ENCODE measurements at places on chromosomes 2 and 18. TPM values are rescaled to one million over a fixed set of nuclear protein-coding genes. Genes with fewer than 3 reads are reported as not detected.

The PRKAG3 gene
- not detected for total RNA-seq

The ESPNL gene
- not detected for total RNA-seq

DNA sequence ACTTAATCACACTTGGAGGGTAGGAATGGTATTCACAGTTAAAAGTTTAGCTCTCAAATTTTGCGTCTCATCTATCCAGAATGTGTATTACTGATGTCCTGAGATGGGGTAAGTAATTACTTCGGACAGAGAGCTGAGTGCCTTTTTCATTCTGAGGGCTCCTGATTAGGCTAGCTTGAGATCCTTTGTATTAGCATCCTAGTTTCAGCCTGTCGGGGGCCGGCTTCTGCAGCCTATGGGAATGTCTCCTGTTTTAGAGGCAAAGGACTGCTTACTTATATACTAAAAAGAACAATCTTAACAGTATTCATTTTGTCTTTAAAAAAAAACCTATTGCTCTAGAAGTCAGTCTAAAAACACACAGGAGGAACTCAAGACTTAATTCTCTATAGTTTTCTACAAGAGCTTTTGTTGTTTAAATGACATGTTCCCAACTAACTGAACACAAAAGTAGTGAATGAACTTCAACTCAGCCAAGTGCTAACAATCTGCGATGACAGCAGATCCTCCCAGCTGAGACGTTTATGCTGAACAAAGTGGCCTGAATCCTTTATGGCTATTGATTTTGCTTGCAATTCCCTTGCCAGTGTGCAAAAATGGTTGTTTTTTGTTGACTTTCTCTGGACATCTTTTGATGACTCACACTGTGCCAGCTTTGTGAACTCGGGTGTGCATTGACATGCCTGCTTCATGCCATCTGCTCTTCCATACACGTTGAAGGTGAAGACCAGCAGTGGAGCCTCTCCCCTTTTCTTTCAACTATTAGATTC, 118.7 kb downstream of the LYPD6B start:
- no peak for DNase-seq

The TRAK2 gene
- total RNA-seq: 56.9 TPM

- DNase-seq: no peak
These were observed 554.1 kb upstream of the SETBP1 start for GRCh38 chr18:44126598-44126997.

The ATOH8 gene
- total RNA-seq: 9.8 TPM

The EIF2AK2 gene
- total RNA-seq: 18.7 TPM

- peak; percentile 60 for DNase-seq
These were observed 178.2 kb downstream of the ANAPC1 start for GRCh38 chr2:111705711-111706336.

The GATA6 gene
- 127 TPM for total RNA-seq

- DNase-seq: no peak
These were observed 184.3 kb upstream of the HNRNPA3 start for GRCh38 chr2:177028296-177028695.

The GALR1 gene
- not detected for total RNA-seq

DNA sequence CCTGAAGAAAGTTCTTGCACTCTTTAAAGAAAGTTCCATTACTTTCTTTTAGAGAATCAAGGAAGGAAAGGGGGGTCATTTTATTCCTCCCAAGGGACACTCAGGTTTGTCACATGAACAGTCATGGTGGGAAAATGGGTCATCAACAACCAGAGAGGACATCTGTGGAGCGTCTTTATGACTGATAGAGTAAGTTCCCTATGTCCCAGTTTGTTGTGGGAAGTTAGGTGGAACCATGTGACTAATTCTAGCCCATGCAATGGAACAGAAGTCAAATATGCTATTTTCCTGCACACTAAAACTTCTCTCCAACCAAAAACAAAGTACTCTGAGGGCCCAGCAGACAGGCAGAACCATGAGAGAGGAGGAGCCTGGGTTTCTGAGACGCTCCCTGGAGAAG, 165.6 kb upstream of the SERTAD2 start:
- no peak for DNase-seq

The DCDC2C gene
- total RNA-seq: not detected

GRCh38 chr2:232287316-232287715, 91.2 kb upstream of the ALPP start:
- DNase-seq: no peak

GRCh38 chr2:218849721-218850120, 9.9 kb upstream of the WNT6 start:
- no peak for DNase-seq

DNA sequence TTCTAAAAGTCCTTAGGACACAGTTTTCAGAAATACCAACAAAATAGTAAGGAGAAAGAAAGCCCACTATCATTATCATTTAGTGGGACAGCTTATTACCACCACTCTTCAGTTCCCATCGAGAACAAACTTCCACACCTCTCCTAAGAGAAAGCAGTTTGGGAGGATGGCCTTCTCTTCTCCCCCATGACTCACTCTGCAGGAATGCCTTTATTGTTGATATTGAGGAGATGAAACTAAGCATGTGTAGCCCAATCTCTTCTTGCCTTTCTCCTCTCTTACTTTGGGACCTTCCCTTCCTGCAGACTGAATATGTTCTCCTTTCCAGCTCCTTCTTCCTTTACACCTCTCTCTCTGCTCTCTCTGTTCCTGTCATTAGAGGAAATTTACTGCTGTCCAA, 30.0 kb upstream of the ERMN start:
- DNase-seq: no peak

GRCh38 chr2:134319596-134320254, 65.9 kb downstream of the MGAT5 start:
- no peak for DNase-seq

The LRPPRC gene
- total RNA-seq: 47.6 TPM

The AAMP gene
- total RNA-seq: 151 TPM

DNA sequence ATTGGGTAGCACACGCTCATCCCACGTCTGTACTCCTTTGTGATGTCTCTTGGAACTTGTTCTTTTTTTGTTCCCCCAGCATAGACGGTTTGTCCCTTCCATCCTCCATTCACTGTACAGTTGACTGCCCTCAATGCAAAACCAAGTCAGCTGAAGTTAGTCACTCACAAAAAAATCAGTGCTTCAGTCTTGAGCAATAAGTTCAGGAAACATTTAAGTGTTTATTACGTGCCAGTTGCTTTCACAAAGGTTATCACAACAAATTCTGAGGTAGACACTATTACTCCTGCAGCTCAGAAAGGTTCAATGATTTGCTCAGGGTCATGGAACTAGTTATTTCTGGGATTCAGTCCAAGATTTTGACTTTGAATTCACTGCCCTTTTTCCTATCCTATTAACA, 102.2 kb downstream of the PDE1A start:
- DNase-seq: no peak

- no peak for DNase-seq
These were observed 35.8 kb upstream of the CACNB4 start for GRCh38 chr2:152134488-152135280.

- peak; percentile 33 for DNase-seq
These were observed 161.4 kb downstream of the RPIA start for GRCh38 chr2:88852753-88853402.

- DNase-seq: no peak
These were observed 51.5 kb downstream of the USP37 start for GRCh38 chr2:218516614-218517013.

DNA sequence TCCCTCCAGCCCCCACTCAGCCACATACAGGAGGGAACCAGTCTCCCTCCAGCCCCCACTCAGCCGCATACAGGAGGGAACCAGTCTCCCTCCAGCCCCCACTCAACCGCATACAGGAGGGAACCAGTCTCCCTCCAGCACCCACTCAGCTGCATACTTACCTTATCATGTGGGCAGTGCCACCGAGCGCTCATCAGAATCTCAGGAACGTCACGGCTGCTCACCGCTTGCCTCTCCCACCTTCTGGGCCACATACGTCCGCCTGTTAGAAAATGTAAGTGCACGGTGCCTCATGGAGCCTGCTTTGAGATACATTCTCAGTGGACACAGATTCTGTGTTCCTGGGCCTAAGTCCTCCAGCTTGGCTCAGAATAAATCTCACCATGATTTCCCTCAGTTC, 124.8 kb downstream of the PXDN start:
- no peak for DNase-seq

The TMEM163 gene
- 1.7 TPM for total RNA-seq

The KLF7 gene
- total RNA-seq: 39.4 TPM

GRCh38 chr2:96553176-96553956, 16.8 kb downstream of the ARID5A start:
- no peak for DNase-seq

- no peak for DNase-seq
These were observed 27.4 kb upstream of the PXDN start for GRCh38 chr2:1771626-1772280.

The RAB31 gene
- total RNA-seq: 17.7 TPM

DNA sequence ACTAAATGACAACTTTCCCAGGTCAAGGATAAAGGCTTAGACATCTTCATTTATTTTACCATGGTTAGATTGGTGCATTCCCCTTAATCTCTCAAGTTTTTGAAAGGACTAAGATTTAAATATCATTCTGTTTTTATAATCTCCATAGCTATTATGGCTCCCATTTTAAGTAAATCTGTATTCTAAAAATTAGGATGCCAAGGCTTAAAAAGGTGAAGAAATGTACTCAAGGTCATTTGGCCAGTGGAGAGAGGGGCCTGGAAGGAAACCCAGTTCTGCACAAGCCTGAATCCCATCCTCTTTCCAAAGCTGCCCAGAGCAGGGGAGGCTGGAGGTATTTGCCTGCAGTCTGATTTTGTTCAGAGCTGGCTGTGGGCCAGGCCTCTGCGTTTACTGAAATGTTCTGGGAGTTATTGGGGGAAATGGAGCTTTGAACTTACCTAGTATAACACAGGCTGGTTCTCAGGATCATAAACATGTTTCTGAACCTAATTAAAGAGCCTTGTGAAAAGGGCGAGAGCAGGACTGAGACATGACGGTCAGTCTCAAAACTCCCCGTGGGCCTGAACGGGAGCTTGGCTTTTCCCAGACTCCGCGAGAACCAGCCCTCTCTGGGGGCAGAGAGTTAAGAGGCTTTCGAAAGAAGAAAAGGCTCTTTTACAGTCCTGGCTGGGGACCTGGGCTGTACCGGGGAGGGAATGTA, 85.6 kb downstream of the DDX1 start:
- DNase-seq: no peak

- no peak for DNase-seq
These were observed 58.2 kb downstream of the RAPH1 start for GRCh38 chr2:203476881-203477280.

- no peak for DNase-seq
These were observed 15.1 kb upstream of the NMUR1 start for GRCh38 chr2:231545105-231545902.

- DNase-seq: no peak
These were observed 517.2 kb downstream of the PLCL1 start for GRCh38 chr2:198321522-198322088.

DNA sequence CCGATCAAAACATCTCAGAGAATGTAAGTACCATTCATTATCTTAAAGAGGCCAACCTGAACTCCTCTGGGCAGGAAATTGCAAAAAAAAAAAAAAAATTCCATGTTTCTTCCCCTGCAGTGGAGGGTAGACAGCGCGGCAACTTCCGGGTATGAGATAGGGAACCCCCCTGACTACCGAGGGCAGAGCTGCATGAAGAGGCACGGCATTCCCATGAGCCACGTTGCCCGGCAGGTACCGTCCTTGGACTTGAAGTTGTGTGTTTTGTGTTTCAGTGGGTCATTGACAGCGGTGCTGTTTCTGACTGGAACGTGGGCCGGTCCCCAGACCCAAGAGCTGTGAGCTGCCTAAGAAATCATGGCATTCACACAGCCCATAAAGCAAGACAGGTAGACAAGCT, 7.2 kb downstream of the ACP1 start:
- DNase-seq: no peak
